ENCODE measurements at places on chromosomes 5 and 9.

DNA sequence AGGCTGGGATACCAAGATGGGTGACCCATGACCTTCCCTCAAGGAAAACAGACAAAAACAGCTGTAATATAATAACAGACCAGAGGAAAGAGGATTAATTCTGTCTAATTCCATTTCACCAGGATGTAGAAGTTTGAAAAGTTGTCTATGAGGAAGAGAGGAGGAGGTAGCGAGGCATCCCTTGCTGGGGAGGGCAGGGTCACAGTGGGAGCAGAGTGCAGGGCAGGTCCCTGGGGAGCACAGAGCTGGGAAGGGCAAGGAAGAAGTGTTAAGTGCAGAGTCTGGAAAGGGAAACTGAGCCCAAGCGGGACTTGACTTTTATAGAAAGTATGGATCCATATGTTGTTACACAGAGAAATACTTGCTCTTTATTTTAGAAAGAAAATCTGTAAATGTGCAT is 210.6 kb downstream of the CD180 start:
- no peak for DNase-seq

GRCh38 chr9:133133681-133134387 is 12.8 kb upstream of the RALGDS start:
- peak; percentile 43 for DNase-seq

- DNase-seq: peak; percentile 65
These were observed 723 bp downstream of the PPP1R26 start for GRCh38 chr9:135480071-135480939.

DNA sequence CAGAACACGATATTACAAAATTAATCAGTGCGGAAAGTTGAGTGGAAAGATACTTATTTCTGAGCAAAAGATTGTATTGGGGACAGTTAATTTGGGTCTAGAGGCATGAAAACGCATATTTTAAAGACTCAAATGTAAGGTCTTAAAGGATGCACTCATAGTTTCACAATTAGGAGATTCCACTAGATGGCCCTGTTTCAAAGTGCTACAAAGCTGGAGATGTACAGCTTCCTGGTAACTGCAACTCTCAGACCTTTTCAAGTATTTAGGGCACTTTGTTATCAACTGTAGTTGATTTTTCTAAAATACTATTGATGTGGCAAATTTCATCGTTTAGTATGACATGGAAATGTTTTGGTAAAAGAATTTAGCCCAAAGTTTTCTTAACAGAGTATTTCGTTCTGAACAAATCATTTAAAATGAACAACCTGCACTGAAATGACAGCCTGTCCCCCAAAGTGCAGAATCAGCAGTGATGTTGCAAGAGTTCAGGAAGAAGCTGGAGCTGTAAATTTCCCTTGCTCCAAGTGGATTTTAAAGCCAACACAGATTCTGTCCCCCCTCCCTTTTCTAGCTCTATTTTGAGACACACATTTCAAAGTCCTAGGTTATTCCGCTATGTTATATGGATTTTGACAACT is 16.2 kb upstream of the NDUFB6 start:
- peak; percentile 57 for DNase-seq

DNA sequence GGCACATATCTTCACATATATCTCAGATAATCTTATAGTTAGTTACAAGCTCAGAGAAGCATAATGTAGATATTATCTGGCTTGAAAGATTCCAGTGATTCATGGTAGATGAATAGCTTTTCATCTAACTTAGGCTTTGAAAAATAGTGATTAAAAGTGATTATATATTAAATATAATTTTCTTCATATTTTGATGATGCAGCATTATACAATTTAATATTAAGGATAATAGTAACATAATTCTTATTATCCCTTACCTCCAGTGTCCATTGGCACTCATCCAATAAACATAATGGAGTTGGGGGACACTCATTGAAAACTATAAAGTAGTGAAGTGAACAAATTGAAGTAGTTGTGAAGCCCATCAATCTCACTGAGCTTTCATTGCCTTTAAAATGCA is 35.8 kb downstream of the NMUR2 start:
- no peak for DNase-seq

GRCh38 chr5:173237875-173238220 is 2.8 kb upstream of the NKX2-5 start:
- DNase-seq: peak; percentile 51

DNA sequence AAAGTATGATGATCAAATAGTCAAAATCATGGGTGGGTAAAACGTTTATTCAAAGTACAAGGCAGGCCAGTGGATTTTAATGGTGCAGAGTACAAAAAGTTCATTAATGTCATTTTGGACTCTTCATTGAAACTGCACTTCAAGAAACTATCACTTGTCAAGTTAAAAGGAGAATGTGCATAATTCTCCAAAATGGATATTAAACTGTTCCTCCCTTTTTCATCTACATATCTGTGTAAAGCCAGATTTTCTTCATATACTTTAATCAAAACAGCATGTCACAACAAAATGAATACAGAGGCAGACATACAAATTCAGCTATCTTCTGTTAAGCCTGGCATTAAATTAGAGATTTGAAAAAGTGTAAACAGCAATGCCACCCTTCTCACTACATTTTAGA is 401.6 kb downstream of the NR2F1-AS1 start:
- no peak for DNase-seq

DNA sequence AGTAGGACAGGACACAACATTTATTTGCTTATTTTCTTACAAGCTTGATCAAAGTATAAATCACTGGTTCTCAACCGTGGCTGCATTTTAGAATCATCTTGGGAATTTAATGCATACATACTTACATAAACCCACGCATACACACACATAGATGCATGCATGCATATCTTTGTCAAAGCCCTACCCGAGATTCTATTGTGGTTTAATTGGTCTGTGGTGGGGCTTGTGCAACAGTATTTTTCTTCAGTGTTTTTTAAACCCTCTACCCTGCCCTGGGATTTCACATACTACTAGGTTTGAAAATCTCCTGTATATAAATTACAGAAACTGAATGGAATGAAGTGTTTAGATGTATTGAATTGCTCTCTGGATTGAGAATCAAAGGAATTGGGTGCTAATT is 1166.2 kb downstream of the MAT2B start:
- DNase-seq: no peak

DNA sequence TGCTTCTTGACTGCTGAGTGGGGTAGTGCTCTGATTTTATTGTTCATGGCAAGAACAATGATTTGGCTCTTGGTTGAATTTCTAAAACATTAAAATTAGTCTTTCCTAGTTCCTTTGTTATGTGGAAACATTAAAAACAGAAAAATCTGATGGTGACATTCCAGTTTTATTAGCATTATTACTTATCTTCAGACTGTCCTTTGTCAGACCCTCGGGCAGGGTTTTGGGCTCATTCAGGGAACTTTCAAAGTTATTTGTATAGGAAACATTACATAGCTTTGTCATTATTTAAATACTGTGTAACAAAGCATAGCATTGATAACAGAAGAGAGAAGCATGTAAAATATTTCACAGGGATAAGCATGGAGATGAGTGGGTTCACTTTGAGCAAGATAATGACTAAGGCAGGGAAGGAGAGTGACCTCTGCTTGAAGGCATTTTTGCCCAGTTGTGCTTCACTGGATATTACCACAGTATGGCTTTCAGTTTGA is 119.9 kb downstream of the KDM4C start:
- no peak for DNase-seq

DNA sequence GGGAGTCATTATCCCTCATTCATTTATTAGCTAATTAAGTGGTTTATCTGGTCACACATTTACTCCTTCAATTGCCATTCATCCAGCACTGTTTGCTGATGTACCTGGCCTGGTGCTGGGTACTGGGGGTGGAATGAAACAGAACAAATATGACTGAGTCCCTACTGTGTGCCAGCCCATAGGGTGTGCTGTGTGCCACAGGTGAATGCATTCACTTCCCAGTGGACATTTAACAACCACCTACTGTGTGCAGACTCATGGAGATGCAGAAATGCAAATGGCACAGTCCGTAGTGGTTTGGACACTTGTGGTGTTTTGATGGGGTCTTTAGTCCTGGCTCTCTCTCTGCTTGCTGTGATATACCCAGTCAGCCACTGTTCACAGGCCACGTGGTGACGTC is 10.5 kb downstream of the NEK6 start:
- DNase-seq: no peak

- DNase-seq: no peak
These were observed 139.0 kb upstream of the SLC27A6 start for GRCh38 chr5:128826275-128826674.

DNA sequence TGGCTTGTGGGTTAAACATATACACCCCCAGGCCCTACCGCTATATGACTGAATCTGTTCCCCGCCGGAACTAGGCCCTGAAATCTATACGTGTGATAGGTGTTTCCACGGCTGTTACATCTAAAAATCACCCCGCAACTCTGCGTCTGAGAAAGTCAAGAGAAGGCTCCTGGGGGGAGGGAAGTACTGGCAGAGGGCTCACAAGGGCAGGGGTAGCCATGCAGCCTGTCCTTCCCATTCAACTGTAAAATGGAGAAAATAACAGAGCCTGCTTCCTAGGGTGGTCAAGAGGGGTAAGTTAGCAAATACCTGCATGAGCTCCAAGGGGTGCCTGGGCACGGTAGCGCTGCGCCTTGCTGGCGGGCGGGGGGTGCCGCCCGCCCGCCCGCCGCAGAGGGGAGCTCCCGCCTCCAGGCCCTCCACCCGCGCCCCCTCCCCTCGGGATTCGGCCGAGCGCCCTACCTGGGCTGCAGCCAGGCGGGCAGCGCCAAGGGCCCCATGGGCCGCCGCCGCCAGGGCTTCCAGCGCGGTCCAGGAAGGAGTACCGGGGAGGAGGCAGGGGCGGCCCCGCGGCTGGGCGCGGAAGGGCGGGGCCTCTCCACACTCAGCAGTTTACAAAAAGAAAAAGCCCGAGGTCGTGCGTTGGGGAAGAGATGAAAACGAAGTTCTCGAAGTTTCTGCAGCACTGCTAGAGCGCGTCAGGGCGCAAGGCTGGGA is at the start of gene HACD4:
TSS of gene HACD4 (minus strand) at position 550 of the 717 bp plus-strand sequence. CDS start at position 500, 50 bp downstream.
- peak; percentile 61 for DNase-seq

GRCh38 chr5:4551034-4551433 is 589.1 kb upstream of the ADAMTS16 start:
- DNase-seq: no peak

GRCh38 chr5:32722957-32723356 is 11.8 kb downstream of the NPR3 start:
- DNase-seq: no peak

Data from neural progenitor cell (in vitro differentiated cells).